ENCODE measurements at places on chromosomes 4 and X.

- no peak for DNase-seq
These were observed 81.4 kb downstream of the EVC2 start for GRCh38 chr4:5626913-5627312.

- DNase-seq, result no peak
These were observed 61.8 kb upstream of the SH3RF1 start for GRCh38 chr4:169332583-169332982.

- DNase-seq, result no peak
These were observed 37.5 kb upstream of the CXCL8 start for GRCh38 chr4:73702796-73703287.

GRCh38 chr4:136925203-136925602, 607.1 kb downstream of the PCDH18 start:
- no peak for DNase-seq

DNA sequence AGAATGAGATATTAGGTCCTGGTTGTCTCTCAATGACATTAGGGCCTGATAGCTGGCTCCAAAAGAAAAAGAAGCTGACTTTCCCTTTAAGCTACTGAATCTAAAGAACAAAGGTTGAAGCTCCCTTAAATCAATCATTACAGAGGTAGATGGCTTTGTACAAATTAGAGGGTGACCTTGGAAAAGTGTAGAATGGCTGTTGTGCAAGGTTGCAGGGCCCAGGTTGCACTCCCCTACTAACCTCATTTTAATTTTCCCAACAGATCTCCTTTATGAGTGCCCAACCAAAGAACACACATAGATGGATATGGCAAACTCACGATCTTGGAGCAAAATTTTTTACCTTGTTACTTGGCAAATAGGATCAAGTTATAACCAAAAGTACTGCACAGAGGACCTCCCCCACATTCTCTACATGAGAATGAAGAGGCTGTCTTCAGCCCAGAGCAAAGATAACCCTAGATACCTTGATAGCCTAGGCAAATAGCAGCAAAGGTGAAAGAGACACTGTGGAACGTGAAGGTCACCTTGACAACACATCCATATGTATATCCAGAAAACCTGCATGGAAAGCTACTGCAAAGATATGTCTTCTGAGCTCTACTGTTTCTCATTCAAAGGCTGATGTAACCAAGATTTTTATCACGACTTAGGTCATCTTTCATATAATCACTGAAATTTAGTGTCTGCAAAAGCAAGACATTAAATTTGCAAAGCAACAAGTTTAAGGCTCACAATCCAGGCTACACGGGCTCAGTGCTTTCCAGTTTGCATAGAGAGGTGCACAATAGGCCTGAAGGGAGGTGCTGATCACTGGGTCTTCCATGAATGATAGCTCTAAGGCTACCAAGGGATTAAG, 23.0 kb downstream of the KLB start:
- no peak for DNase-seq

DNA sequence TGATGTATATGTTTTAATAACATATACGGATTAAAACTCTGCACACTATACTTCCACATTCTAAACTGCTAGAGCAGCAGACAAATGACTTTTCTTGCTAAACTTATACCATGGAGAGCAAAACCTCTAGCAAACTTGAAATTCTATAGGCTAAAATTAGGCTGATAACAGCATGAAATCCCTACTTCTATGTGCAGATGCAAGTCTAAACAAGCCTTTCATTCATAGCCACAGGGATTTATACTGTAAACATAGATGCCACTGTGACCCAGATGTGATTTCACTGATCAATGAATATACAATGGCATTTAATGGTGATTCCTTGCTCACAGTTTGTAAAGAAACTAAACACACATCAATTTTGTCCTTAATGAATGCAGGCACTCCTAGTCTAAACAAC, 151.0 kb downstream of the ANTXR2 start:
- no peak for DNase-seq

GRCh38 chr4:141569141-141569540, 67.2 kb upstream of the IL15 start:
- DNase-seq, result no peak

- DNase-seq, result no peak
These were observed 1101.7 kb upstream of the INTU start for GRCh38 chr4:126530996-126531585.

- DNase-seq, result no peak
These were observed 93.0 kb downstream of the USP9X start for GRCh38 chrX:41178201-41178600.

- no peak for DNase-seq
These were observed 246.6 kb downstream of the OPHN1 start for GRCh38 chrX:68186552-68187262.

DNA sequence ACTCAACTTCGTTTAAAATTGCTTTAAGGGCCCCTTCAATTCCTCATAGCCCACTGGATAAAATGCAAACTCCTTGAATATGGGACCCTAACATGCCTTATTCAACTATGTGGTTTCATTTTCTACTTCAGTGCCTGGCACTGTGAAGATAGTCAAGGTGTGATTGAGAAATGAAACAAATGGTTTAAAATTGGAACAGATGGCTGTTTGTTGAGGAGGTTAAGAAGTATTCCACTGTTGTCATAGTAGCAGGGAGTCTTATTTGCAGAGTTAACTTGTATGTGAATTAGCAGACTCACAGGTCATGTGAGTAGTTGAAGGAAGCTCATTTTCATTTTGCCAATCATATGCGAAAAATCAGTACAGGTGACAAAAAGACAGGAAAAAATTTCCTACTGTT, 593.3 kb downstream of the KCTD8 start:
- DNase-seq, result no peak

- no peak for DNase-seq
These were observed 411.3 kb downstream of the SPRY1 start for GRCh38 chr4:123807866-123808265.

DNA sequence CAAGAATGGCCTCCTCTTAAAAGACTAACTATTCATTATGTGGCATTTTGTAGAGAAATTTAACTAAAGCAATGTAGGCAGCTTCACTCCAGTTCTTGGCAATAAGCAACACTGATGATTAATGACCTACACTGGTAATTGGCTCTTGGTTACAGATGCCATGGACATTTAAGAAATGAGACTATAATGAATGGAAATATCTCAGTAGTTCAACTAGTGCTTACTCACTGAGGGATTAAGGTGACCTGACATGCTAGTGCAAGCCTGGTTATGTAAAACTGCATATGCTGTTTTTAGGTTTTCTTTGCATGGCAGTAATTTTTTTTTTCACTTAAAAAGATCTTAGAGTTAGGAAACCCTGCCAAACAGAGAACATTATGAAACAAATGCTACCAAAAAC, 152.7 kb upstream of the AADAT start:
- no peak for DNase-seq

Measured in stimulated activated CD4-positive, alpha-beta T cell treated with anti-CD3 and anti-CD28 coated beads, Interleukin-12 subunit alpha, Interleukin-12 subunit beta, amount 100 ng/mL, for 4 hours (primary cell).